ENCODE measurements at places on chromosomes 12 and 14. TPM values are rescaled to one million over a fixed set of nuclear protein-coding genes. Genes with fewer than 3 reads are reported as not detected.

DNA sequence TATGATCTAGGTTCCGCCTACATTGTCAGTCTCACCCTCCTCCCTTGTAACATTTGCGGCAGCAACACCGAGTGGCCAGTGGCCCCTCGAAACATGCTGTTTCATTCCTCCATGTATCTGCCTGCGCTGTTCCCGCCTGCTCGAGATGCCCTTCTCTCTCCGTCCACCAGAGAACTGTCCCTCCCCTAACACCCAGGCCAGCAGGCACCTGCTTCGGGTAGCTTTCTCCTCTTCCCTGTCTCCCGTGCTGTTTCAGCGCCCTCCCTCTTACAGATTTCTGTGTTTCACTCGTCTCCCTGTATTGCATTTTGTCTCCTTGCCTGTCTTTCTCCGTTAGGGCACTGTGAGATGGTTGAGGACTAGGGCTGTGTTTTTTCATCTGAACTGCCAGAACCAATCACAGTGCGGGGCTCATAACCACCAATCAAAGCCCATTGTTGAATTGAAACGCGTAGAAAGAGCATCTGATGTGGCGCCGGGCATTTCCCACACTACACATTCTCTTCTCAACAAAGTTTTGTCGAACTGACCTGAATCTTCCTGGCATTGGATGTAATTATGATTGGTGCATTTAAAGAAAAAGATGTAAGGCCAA lies 40.9 kb upstream of the ELK3 start:
- DNase-seq, result no peak

GRCh38 chr12:22477166-22477893 lies 67.0 kb downstream of the C2CD5 start:
- DNase-seq, result no peak

Gene MAP3K12
- 5.7 TPM for total RNA-seq

DNA sequence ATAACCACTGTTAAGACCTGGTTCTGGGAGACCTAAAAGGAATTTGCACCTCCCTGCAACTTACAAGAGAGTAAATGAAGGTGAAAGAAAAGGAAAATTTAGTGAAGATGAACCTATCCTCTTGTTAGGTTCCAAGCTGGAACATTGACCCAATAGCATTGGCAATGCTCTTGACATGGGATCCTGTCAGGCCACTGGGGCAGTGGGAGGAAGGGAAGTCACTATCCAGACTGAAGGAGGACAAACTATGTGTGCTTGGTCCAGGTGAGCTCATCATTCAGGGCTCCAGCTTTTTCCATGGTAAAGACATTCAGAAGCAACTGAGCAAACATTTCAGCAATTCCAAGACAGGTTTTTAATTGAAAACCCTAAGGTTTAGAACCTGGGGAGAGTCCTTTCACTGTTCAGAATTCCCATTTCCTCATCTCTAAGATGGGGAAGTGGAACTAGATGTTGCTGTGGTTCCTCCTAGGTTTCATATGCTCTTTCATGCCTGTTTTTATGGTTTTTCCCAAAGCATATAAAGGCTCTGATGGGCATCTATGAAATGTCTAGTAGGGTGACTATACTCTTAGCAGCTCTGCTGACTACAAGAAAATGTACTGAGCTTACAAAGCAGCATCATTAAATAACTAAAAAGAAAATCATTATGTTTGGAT lies 33.1 kb downstream of the MAPK1IP1L start:
- DNase-seq, result no peak

DNA sequence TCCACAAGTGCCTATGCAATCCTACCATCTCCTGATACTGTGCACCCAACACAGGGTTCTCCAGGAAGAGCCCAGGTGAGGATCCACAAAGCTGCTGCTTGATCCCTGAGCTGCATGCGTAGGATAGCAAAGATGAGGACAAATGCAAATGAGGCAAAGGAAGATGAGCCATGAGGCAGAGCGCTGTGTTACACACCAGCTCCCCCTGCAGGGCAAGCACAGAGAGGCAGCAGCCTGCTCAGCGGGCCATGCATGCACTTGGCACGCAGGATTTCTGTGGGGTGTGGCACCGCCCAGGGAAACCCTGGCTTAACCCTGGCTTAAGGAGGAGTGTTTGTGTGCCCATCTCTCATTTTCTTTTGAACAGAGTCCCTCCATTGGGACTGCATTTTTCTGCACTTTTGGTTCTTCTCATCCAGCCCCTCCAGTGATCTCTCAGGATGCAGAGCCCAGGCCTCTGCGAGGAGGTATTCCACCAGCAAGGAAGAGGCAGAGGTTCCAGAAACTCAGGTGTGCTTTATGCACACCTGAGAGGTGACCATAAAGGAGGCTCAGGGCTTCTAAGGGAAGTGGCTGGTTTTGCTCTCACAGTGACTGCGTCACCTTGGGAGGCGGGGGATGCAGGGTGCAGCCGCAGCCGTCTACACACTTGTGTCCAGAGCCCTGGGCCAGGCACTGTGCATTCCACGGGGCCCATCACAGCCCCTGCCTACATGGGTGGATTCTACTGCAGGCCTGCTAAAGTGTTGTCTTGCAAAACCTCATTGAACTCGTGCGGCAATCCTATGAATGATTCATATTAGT lies 973.3 kb upstream of the TMEM132C start:
- peak; percentile 78 for DNase-seq

DNA sequence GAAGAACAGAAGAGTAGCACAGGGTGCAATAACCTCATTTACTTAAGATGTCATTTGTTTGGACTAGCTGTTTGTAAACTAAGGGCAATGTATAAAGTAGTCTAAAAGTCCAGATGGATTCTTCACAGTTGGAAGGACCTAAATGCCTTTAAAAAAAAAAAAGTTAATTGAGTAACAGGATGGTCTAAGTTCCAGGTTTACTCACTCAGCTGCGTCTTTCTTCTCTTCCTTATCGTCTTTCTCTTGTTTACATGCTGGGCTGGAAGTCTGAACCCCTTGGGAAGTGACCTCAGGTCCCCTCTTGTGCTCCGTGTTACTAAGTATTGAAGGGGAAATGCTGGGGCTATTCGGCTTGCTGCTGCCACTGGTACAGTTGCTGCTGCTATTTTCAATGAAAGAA lies 82.5 kb downstream of the SH2B3 start:
- no peak for DNase-seq

Gene POLE2
- 75.1 TPM for total RNA-seq

Gene EIF2S3B
- total RNA-seq, result 4.8 TPM
